ENCODE measurements at places on chromosomes 5 and 9.

- DNase-seq, result no peak
These were observed 14.5 kb downstream of the PHF19 start for GRCh38 chr9:120862452-120862851.

GRCh38 chr5:171155621-171156020 lies 153.4 kb upstream of the TLX3 start:
- DNase-seq, result peak; percentile 20

GRCh38 chr9:121743441-121744001 lies 92.1 kb downstream of the DAB2IP start:
- peak; percentile 94 for DNase-seq

DNA sequence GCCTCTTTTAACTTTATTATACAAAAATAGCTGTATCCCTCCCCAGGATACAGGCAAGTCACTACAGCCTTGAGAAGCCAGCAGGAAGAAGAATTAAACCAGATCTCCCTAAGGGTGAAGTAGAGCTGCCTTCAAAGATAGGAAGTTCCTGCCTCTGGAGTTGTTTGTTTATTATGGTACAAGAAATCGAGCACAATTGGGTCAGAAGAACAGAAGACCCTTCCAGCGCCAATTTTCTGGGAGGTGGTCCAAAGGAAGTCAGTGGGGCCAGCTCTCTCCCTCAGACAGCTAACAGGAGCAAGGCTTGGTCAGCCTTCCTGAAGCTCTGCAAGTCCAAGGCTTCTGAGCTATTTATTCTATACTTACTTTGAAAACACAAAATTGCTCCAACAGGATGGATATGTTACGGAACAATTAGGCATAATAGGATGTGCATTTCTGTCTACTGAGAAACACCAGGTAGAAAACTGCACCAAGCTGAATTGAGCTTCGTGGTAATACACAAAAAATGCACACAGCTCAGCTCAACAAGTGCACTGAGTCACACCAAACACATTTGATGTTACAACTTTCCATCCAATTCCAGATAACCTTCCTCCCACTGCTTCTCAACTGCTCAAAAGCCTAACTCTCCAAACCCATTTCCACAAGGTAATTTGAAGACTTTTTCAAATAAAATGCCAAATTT lies 16.0 kb downstream of the SERINC5 start:
- peak; percentile 59 for DNase-seq

DNA sequence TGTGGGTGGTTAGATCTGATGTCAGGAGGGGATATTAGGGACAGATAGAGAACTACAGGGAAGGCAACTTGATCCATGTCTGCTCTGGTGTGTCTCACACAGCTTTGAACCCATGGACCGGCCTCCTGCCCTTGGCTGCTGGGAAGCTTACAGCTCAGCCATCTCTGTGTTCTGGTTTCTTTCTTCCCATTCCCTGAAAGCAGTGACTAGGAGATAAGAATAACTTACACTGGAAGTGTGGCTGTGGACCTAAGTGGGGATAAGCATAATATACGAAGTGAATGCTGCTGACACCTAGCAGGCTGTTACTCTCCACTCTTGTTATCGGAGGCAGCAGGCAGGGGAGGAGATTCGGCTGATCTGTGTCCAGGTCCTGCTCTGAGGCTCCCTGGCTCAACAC lies 282.3 kb upstream of the TUT7 start:
- DNase-seq, result no peak

GRCh38 chr5:67969631-67970030 lies 245.9 kb upstream of the PIK3R1 start:
- no peak for DNase-seq

DNA sequence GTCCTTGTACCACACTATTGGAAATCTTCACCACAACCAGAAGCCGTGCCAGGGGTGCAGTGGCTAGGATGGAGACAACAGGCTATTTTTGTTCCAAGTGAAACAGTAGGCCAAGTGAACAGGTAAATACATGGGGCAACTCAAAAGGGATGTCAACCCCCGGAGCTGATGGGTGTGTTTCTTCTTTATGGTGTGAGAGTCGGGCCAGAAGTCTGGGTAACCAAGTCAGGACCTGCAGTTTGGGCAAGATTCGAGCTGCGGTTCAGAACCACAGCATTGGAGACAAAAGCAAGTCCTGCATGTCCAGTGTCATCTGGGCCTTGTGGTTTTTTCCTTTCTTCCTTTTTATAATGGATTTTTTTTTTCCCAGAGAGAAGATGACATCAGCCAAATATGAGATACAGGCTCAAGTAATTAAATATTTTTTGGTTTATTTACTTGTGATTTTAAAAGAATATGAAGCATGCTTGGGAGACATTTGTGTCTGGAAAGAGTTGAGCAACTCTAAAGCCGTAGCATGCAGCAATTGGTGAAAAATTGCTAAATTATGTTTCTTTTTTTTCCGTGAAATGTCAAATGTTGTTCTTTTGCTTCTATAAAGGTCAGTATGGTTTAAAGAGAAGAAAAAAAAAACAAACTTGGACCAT lies 261.6 kb downstream of the ARRDC3 start:
- DNase-seq, result no peak

DNA sequence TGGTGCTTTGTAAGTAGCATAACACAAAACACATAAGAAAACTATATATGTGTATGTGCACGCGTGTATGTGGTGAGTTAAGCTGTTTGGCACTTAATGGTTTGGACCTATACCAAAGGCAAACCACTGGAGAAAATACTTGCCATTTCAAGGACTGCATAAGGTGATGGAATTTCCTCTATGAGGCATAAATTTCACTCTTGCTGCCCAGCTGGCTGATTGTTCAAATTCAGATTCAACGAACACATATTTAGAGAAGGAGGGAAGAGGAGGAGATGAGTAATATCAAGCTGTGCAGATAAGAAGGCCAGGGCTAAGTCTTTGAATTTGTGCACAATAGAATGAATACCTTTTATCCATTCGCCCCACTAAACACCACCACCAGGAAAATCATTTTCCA lies 470.6 kb upstream of the MPDZ start:
- peak; percentile 75 for DNase-seq

DNA sequence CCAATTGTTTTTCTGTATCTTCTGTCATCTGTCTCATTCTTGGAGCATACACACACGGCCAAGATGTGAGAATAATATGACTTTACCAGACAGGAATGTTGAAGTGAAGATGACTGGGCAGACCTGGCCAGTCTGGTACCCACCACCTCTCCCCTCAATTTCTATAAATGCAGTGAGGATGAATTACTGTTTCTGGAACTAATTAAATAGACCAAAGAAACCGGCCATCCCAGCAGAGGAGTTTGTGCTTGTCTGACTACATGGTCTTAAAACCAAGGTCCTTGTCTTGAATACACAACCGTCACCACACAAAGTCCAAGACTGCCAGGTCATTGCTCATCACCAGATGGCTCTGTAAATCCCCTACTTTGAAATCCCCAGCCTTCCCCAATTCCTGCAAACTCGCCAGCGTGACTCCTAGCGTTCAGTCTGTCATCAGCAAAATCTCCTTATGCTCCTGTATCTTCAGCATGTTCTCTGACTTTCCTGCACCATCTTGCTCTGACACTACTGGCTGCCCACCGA lies 147.2 kb downstream of the PDE4D start:
- peak; percentile 64 for DNase-seq

DNA sequence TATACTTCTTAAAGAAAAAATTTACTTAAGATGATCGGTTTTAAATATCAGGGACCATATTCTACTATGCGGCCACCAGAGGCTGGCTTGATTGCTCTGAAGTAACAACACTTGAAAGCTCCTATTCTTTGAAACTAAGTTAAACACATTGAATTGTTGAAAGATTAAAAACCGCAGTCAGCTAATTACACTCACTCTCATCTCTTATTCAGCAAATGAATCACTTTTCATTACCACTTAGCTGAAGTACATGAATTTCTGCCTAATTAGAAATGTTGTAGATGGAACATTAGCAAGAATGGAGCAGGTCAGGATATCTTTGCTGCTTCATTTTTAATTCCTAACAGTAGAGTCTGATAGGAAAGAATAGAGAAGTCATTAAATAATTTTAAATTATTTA lies 42.3 kb downstream of the LSM11 start:
- DNase-seq, result no peak

DNA sequence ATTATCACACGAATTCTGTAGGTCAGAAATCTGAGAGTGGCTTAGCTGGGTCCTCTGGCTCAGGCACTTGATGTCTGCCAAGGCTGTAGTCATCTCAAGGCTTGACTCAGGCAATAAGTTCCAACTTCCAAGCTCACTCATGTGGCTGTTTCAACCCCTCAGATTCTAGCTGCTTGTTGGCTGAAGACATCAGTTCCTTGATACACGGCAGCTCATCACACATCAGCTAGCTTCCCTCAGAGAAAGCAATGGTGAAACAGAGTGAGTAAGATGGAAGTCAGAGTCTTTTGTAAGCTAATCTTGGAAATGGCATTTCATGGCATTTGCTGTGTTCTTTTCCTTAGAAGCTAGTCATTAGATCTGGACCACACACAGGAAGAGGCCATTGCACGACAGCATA lies 204.2 kb upstream of the PTGER4 start:
- no peak for DNase-seq

DNA sequence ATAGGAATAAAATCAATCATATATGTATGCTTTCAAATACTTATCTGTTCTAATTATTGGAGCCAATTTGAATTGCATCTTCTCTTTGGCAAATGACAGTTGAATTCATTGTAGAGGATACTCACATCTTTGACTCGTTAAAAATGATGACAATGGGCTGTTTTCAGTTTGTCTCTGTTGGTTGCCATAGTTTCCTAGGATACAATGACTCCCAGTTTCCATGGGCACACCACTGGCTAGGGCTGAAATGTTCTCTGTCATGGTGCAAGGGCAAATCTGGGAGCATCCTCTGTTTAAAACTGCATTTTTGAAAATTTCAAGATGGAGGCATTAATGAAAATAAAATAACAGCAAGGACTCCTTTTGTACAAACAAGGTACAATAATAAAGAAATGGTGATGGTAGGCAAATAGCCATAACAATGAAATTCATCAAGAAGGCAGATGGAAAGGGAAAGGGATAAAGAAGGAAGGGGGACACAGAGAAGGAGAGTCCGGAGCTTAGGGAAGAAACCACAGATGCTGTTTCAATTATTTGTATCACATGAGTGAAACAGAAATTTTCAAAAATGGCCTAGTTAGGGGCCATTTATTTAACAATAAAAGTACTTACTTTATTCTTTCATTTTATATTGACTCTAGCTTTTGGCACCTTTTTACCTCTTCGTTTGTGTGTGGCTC lies 378.8 kb upstream of the SEMA6A start:
- no peak for DNase-seq

DNA sequence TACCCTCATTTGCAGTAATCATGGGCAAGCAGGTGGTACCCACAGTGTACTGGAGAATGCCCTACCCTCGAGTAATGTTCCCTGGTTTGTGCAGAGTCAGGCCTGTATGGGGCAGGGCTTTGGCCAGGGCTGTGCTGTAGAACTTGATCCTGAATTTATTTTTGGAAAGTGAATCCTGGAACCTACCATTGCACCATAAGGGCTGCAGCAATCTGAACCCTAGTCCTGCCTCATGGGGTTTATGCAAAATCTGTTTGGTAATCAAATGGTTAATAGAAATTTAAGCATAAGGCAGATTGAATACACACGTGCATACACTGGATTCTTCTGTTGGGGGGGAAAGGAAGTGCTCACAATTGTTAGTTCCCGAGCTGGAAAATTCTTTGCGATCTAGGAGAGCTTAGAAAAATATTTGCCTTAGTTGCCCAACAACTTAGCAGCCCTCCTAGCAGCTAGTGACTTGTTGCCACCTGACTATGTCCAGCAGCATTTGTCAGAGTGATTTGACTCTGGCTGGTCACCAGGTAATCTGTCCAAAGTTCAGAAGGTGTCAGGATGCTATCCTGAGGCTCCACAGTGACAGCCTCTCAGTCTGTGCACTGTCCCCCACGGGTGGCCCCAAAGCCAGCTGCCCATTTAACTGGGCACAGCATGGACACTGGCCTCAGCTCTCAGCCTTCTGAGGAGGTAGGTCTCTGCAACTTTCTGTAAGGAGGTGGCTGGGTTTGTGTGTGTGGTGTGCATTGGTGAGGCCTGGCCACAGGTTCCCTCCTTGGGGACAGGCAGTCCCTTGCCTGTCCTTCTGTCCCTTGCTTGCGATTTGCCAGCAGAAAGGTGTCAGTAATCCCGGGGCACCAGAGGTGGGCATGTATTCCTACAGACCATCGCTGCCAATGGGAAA lies 8.3 kb downstream of the MVB12B start:
- no peak for DNase-seq

- no peak for DNase-seq
These were observed 120.3 kb downstream of the SIL1 start for GRCh38 chr5:139077899-139078298.

DNA sequence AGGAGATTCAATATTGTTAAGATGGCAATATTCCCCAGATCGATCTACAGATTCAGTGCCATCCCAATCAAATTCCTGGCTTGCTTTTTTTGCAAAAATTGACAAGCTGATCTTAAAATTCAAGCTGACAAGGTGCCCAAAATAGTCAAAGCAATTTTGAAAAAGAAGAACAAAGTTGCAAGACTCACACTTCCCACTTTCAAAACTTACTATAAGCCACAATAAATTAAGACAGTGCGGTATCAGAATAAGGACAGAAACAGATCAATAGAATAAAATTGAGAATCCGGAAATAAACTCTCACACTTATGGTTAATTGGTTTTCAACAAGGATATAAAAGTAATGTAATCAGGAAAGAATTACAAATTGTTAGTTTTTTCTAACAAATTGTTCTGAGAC lies 97.1 kb downstream of the NRG2 start:
- DNase-seq, result no peak

DNA sequence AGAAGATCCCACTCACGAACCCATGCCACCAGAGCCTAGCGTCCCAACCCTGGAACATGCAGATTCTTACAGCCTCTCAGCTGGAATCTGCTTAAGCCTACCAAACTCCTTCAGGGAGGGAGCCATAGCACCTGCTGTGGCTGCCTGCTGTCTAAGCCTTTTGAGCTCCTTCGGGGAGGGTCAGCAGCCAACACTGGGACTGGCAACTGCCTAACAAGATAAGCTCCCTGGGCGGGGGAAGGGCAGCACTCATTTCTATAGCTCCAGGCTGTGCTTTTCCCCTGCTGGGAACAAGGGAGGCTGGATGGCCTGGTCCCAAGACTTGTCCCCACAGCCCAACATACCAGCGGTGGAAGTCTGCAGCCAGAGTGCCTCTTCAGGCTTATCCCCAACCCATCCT lies 199.1 kb upstream of the OR13F1 start:
- DNase-seq, result no peak

DNA sequence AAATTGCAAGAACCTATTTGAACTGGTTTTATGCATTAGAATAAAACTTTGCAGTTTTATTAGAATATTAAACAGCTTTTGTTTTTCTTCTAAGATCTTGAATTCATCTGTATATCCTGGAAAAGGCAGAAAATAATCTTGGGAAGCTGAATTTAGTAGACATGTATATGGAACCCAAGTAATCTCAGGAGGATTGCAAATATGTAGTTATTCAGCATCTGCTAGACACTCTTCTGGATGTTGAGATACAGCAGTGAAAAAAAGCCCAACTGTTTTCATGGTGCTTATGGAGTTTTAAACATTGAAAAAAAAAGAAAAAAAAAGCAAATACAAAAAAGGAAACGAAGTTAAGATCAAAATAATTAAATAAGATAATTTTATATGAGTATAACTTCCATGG lies 922.2 kb upstream of the SEMA6A start:
- no peak for DNase-seq
